ENCODE measurements at places on chromosomes 2 and 18. TPM values are rescaled to one million over a fixed set of nuclear protein-coding genes. Genes with fewer than 3 reads are reported as not detected.

DNA sequence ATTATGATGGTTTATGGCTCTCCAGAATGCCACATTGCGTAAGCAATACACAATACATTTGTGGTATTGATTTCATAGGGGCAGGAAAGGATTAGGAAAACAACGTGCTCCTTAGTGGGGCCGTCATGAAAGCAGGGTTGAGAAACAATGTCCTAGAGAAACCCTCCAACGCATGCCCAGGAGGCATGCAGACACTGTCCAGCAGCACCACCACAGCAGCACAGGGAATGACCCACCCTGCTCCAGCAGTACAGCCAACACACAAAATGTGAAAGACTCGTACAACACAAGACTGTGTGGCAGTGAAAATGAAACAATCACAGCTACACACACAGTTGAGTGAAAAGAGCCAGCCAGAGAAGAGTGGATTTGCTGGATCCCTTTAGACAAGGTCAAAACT, 66.3 kb downstream of the FAM168B start:
- DNase-seq: no peak

GRCh38 chr2:11850082-11850481, 103.7 kb downstream of the LPIN1 start:
- no peak for DNase-seq

DNA sequence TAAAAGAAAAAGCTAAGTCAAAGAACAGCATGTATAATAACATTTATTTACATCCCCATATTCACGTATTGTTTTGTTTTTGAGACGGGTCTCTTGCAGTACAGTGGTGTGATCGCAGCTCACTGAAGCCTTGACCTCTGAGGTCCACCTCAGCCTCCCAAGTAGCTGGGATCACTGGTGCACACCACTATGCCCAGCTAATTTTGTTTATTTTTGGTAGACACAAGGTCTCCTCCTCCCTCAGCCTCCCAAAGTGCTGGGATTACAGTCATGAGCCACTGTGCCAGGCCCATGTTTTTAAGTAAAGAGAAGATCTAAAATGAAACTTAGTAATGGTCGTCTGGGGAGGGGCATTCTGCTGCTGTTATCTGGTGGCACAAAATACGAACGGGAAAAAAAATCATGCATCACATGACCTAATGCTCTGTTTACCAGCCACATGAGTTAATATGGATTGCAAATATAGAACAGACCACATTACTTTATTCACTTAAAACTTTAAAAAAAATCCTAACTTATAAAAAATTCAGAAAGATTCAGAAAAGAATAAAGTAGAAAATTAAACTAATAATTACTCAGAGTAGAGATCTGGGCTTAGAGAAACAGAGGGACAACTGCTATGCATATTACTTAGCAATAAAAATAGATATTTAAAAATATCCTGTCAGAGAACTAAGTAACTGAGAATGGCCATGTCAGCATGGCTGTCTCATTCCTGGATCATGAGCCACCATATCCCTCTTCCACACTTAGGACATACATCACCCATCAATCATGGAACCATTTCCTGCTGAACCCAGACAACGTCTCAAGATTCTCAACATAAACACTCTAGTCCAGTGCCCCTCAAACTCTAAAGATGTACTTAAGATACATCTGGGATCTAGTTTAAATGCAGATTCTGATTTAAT, 7.3 kb downstream of the MMADHC start:
- DNase-seq: no peak

Gene GPR35
- 0.13 TPM for total RNA-seq

GRCh38 chr2:126878601-126879000, 20.1 kb upstream of the TEX51 start:
- no peak for DNase-seq

DNA sequence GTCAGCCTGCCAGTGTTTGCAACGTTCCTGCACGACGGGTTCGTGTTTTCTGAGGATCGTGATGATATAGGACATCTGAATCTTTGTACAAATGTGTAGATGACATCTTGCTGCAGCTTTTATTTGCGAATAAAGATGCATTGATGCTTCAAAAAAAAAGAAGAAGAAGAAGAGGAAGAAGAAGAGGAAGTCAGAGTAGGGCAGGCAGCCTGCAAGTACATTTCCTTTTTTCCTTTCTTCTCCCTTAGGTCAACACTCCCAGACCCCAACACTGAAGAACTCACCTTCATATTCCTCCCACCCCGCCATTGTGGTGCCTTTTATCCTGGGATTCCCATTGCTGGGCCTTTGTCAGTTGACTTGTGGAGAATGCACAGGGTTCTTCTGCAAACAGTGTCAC, 91.5 kb downstream of the FHOD3 start:
- no peak for DNase-seq

DNA sequence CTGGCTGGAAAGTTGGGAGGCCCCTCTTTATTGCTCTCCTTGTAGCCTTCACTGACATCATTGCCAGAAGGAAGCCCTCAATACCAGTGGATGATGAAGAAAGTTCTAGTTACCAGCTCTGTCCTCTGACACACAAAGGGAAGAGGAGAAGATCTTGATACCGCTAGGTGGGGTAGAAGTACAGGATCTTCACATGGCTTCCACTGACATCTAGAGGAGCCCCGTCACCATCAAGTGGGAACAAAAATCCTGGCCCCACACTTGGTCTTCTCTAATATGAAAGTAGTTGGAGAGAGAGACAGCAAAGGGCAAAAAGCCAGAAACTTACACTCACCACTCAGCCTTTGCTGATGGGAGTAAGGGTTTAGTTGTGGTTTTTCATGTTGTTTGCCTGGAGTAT, 12.4 kb downstream of the XIRP2 start:
- DNase-seq: no peak

- no peak for DNase-seq
Measured at GRCh38 chr18:74249181-74249968, 42.4 kb downstream of the CYB5A start.

Gene DYNC2LI1
- total RNA-seq: 11.2 TPM

- DNase-seq: no peak
Measured at GRCh38 chr2:98441706-98442450, 2.8 kb upstream of the INPP4A start.

GRCh38 chr2:42764096-42764495, at the start of gene OXER1:
Gene OXER1 (minus strand): TSS chr2:42764135. CDS start chr2:42764062, 73 bp downstream.
- no peak for DNase-seq

DNA sequence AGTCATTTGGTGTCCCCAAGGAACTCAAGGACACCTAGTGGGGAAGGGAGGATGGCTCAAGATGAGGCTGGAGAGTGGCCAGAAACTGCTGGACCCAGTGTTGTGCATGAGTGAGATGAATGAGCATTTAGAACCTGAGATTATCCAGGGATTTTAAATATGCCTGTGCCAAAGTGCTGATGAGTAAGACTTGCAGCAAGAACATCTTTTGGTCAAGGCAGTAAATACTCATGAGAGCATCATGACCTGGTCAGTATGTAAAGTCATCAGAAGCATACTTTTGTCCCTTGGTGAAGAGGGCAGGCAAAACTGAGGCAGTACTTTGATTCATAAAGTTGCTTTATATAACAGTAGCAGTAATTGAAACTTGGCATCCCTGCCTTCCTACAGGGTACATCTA, 3.1 kb upstream of the SPP2 start:
- no peak for DNase-seq

GRCh38 chr2:239236808-239237205, 164.0 kb downstream of the HDAC4 start:
- no peak for DNase-seq

Gene LBX2
- 2.4 TPM for total RNA-seq

DNA sequence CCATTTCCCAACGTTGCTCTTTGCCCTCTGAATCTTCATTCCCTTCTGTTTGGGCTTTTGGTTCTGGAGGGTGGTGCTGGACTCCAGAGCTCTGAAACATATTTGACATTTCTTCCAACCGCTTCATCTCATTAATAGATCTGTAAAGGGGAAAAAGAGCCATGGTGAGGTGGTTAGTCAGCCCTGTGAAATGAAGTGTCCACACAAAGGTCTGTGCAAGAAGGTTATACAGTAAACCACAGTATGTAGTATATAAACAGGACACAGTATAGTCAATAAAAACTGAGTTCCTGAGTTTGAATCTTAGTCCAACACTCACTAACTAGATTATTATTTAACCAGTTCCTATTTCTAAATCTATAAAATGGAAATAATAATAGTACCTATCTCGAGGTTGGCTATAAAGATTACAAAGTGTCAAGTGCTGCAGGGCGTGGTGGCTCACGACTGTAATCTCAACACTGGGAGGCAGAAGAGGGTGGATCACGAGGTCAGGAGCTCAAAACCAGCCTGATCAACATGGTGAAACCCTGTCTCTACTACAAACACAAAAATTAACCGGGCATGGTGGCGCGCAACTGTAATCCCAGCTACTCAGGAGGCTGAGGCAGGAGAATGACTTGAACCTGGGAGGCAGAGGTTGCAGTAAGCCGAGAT, 13.1 kb downstream of the STARD7 start:
- no peak for DNase-seq

DNA sequence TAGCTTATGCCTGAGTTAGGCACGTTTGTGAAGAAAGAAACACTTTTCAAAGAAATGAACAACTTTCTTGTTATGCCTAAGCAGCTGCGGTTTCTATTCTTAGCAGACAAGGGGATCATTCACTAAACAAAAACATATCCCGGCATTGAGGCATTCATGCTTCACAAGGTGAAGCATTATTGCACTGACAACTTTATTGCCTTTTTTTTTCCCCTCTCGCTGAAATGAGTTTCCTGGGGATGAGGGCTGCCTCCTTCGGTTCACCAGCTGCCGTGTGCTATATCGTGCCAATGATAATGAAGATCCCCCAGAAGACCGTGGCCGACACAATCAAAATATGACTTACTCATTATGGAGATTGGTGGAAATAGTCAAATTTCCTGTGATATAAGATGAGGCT, 288.2 kb upstream of the ST6GAL2 start:
- DNase-seq: no peak

Gene CFAP65
- total RNA-seq: under 0.01 TPM

DNA sequence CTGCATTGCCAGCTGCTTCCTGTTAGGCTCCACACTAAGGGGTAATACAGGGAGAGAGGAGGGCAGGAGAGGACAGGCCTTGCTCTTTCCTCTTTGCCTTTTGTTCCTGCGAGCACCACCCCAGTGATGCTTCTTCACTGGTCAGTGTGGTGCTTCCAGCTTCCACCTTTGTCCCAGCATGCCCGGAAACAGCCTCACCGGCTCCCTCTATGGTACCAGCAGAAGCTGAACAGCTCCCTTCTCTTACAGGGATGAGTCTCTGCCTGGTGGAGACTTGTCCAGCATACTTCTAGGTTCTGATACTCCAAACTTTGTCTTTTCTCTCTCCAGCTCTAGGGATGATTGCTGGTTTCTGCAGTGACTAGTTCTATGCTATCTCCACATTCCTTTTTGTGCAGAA, 413.3 kb downstream of the TSN start:
- no peak for DNase-seq

GRCh38 chr18:44961288-44961995, 280.8 kb downstream of the SETBP1 start:
- no peak for DNase-seq

DNA sequence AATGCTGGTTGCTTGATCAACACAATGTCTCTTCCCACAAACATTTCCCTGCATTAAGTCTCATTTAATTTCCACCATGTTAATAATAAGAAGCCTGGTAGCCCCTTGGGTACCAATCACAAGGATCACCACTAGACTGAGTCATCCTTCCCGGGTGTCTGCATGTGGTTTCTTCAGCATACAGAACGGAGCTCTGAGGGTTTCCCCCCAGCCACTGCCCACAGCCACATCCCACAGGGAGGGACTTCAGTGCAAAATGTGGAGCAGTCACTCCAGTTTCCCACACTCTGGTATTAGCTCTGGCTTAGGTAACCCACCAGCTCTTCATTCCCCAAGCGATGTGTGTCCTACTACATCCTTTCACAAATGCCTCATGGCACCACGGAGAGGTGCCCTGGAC, 42.7 kb upstream of the POLE4 start:
- DNase-seq: no peak

Gene ASIC4
- not detected for total RNA-seq

GRCh38 chr2:217806482-217806765, 196.4 kb downstream of the TNS1 start:
- DNase-seq: no peak

- no peak for DNase-seq
Measured at GRCh38 chr2:192885569-192886160, 690.9 kb upstream of the TMEFF2 start.

DNA sequence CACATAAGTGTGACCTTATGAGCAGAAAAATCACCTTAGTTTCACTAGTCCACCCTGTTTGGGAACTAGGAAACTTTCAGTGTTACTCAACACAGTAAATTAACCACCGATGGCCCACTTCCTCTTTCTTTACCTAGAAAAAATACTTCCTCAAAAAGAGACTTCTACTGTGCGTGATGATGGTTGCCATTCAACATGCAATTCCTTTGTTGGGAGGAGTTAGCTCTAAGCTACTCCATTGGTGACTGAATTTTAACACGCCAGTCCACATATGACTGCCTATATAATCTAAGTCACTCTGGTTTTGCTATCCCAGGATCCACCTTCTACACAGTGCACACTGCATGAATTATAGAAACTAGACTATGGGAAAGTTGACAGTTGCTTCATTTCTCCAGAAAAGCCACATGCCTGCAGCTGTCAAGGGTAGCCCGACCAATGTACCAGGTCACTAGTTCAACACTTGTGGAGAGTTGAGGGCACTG, 47.8 kb upstream of the REG3G start:
- DNase-seq: no peak

GRCh38 chr2:85936421-85937068, 47.8 kb upstream of the ST3GAL5 start:
- no peak for DNase-seq

- no peak for DNase-seq
Measured at GRCh38 chr18:69267895-69268294, 132.8 kb upstream of the DOK6 start.

Gene EHD3
- total RNA-seq: 1.7 TPM

Data from pulmonary artery endothelial cell (primary cell).